Peyer's patch (tissue), 4 donors: ENCODE measurements at places on chromosomes 13 and 19.

DNA sequence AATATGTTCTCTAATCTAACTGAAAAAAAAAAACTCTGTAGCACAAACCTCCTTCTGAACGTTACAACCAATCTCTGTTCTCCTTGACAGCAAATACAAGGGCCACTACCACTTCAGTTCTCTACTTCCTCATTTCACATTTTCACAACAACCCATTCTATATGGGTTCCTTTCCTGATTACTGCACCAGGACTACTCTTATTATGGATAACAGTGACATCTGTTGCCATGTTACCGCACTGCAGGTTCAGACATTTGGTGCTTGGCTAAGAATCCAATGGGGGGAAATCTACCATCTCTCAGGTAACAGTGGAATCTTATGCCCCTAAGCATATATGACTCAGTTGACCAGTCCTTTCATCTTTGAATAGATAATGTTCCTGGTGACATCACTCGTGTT is 11.6 kb upstream of the FPR3 start:
- no peak for DNase-seq

DNA sequence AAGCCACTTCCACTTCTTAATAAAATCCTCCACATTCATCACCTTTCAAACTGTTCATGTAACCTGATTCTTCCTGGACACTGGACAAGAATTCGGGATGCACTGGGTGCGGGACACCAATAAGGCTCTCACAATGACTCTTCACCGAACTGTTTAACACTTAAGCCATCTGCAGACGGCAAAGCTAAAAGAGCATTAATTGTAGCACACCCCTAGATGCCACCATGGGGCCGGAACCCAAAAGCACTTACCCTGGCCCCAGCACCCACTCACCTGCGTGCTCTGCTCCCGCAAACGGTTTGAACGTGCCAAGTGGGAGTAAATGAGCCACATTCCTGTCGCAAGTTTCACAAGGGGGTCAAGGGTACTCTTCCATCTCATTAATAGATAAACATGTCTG is 254.3 kb upstream of the PRR20A start:
- no peak for DNase-seq

DNA sequence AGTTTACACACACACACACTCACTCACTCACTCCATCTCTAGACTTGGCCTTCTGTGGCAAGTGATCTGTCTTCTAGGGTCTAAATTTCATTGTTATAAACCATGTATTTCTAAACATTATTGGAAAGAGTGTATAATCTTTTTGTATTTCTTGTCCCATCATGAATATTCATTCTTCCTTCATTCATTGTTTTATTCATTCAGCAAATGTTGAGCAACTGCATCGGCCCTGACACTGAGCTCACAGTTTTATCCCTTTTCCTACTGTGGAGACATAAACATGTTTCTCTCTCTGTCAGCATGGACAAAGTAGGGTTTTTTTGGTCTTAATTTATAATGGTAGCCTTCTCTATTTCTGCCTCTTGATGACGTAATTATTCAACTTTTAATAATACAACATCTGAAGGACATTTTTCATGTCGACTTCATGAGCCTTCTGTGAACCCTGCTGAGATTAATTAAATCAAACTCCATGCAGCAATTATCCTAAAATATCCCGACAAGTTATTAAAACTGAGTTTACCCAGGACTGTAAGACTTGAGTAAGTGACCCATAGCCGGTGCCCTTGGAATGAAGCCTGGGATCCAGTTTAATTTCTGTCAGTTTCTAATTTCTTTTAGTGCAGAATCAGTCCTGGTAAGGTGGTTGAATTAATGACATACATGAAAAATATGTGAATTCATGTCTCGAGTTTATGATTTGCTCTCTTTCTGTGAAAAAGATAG is 7.3 kb downstream of the SPATA13 start:
- DNase-seq: no peak

DNA sequence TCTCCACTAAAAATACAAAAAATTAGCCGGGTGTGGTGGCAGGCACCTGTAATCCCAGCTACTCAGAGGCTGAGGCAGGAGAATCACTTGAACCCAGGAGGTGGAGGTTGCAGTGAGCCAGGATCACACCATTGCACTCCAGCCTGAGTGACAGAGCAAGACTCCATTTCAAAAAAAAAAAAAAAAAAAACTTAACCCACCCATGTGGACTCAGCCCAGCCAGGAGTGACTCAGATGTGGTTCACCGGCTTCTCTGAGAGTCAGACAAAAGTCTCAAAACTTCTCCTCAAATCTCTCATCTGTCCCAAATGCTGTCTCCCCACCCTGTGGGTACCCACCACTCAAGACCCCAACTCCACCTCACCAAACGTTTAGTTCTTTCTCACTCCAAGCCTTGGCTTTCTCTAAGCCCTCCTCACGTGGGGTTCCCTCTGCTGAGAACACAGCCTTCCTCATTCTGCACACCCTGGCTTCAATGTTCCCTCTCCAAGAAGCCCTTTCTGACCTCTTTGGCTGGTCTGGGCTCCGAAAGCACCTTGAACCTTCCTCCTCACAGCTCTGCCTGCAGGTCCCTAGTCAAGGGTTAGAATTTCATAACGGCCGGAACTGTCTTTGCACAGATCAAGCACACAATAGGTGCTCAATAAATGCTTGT is 11.1 kb upstream of the RAB3A start:
- DNase-seq: no peak

DNA sequence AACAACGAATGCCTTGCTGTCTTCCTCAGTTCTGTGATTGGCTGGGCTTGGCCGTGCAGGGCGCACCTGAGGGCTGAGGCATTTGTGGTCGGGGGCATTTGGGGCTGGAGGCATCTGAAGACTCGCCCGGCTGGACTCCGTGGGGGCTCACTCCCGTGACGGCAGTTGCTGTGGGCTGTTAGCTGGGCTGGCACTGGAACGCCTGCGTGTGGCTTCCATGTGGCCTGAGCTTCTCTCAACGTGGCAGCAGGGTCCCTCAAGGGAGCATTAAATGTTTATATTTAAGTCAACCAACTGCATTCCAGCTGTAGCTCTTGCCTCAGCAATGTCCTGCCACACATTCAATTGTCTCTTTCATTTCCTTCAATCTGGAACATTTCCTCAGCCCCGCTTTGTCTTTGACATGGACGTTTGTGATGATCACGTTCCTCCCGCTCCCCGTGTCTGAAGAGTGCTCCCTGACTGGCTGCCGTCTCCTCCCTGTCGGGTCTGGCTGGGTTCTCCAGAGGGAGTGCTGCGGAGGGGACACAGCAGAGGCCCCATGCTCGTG is 21.0 kb downstream of the CCDC8 start:
- no peak for DNase-seq

GRCh38 chr19:16226184-16226591 is 28.5 kb downstream of the AP1M1 start:
- DNase-seq: no peak

DNA sequence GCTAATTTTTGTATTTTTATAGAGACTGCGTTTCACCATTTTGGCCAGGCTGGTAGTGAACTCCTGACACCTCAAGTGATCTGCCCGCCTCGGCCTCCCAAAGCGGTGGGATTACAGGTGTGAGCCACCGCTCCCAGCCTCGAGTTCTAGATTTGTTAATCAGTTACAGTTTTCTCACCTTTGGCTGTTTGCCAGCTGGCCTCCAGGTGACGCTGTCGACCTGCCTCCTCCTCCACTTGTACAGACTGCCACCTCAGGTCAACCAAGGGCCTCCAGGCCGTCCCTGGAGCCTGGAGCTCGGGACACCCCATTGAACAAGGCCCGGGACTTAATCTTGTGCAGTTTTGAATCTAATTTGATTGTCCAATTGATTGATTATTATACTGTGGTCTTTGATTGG is 45.5 kb downstream of the IER2 start:
- peak; percentile 92 for DNase-seq

DNA sequence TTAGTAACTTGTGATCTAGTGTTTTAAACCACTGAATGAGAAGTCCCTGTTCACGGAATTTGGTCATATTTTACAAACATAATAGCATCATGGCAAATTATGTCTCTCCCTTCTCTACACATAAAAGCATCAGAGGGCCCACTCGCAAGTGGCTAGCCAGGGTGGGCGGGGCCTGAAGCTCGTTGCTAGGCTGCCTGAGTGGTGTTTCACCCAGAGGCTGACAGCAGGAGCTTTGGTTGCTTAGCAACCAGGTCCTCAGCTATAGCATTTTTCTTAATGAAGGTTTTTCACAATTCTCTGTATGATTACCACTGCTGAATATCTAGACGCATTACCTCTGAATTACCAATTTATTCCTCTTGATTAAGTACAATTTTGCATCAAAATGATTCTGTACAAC is 126.5 kb downstream of the NALCN start:
- DNase-seq: no peak

GRCh38 chr13:51581148-51581820 is 3.0 kb upstream of the WDFY2 start:
- DNase-seq: no peak

GRCh38 chr19:38971672-38972071 is 3.9 kb downstream of the FBXO17 start:
- DNase-seq: no peak

DNA sequence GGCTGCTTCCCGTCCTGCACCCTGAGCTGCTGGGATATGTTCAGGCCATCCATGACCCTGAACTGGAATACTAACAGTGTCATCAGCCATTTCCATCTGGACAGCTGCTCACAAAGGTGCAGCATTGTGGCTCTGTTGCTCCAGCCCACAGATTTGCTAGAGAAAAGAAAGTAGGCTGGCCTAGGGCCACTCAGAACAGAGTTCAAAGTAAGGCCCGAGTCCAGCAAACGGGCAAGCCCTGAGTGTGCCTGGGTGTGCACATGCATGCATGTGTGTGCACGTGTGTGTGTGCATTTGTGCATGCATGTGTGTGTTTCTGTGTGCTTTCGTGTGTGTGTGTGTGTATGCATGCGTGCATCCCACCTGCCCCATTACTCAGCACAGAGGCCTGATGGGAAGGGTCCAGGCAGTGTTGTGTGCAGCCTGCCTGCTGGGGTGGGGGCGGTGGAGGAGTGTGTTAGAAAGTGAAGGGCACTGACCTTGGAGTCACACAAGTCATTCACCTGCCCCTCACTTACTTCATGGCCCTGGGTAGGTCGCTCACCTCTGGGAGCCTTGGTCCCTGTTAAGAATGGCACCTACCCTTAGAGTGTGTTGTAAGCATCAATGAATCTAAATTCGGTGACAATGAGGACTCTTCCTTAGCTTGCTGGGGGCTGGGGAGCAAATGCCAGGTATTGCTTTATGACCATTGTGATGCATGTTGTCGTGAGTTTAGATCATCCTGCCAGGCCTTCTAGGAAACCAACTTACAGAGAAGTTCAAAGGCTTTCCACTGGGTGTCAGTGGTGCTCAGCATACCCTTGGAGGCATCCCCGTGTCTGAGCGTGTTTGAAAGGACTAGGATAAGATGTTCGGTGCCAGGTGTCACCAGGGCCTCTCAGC is 53.2 kb downstream of the GPR12 start:
- no peak for DNase-seq

DNA sequence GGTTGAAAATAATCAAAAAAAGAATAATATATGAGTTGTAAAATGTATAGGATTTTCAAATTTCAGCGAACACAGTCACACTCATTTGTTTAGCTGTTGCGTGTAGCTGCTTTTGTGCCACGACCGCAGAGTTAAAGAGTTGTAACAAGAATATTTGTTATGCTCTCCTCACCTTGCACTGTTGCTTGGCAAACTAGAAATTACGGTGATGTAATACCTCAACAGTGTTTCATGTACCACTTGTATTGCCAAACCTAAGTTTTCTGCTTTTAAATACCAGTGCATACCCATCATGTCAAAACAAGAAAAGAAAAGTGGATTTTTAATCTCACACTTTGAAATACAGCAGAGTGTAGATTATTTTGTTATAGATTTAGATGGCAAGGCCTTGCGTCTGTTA is 201.1 kb downstream of the NBEA start:
- no peak for DNase-seq

DNA sequence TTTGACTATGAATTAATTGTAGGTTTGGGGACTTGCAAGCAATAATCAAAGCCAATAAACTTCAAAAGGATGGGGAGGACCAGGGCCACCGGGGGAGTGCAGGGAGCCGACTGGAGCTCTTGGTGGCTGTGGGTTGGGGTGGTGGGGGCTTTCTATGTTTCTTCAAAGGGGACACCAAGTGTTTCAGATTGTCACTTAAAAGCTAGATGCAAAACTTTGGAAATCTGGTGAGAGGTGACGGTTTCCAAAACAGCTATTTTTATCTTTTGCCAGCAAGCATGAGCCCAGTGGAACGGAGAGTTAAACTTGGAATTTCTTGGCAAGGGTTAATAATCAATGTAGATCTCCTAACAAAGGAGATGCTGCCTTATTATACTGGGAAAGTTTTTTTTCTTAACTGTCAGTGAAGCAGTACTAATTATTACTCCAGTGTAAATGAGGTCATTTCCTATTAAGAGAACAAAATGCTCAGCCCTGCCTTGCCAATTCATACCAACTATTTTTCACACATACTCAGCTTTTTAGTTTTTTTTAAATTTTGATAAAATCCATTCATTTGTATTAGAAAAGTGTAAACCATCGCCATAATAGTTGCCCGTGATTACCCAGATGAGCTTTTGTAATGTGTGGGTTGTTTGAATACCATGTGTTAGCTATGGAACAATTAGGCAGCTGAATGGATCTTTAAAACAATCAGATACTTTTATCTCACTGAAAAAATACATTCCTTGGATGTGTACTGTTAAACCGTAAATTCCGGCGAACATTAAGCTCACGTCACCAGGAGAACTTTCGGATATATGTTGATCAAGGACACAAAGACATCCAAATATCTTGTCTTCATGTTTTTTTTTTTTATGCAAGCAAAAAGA is 95.9 kb upstream of the ZNF536 start:
- no peak for DNase-seq

DNA sequence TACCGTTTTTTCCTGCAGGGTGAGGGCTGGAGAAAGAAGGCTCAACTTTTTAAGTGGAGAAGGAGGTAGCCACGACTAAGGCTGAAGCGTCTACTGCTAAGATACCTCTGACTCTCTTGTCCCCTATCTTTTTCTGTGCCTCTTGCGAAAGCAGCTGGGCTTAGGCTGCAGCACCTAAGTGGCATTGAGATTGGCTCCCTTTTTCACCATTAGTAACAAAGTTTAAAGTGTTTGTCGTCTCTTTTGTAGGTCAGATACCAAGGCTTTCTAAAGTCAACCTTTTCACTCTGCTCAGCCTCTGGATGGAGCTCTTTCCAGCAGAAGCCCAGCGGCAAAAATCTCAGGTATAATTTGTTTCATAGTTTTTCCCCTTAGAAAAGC is 887 bp downstream of the CDADC1 start:
- DNase-seq: no peak

DNA sequence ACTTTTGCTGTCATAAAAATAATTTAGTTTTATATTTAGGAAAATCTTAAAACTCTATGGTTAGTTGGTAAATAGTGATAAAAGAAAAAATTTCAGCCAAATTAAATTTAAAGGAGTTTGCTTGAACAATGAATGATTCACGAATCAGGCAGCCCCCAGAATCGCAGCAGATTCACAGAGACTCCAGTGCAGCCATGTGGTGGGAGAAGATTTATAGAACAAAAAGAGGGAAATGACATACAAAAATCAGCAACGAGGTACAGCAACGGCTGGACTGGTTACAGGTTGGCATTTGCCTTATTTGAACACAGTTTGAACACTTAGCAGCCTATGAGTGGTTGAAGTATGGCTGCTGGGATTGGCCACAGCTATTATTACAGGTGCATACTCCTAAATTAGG is 96.4 kb upstream of the MYCBP2 start:
- DNase-seq: no peak

- no peak for DNase-seq
Observed at GRCh38 chr13:108361769-108362168, 92.3 kb downstream of the TNFSF13B start.
